ENCODE measurements at places on chromosomes 7 and 10.
A peak's percentile ranks its signal among the peaks of the same experiment; 100 is the strongest.

- no peak for DNase-seq
These were observed 299.0 kb downstream of the TNS3 start for GRCh38 chr7:47282790-47283496.

DNA sequence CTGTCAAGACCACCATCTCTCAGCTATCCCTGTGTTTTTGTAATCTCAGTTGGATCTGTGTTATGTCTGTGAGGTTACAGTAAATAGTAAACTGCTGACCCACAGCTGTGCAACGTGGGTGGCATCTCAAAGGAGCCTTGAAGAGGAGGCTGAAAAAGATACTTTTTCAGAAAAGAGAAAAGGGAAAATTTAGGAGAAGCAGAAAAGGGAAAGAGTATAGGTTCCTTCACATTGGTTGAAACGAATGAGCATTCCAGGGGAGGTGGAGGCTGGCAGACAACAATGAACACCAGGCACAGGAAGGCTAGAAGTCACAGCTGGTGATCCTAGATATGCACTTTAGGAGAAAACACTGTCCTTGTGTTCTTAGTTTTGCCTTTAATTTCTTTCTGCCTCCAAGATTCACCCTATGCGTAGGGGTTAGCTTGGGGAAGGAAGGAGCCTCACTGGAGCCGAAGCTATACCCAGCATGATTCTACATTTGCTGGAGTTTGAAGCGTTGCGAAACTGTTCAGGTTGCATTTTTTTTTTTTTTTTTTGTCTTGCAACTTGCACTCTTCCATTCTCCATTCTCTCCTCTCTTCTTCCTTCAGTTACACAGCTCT, 18.3 kb downstream of the CPED1 start:
- DNase-seq, result no peak

GRCh38 chr10:92696606-92697383, 7.0 kb downstream of the HHEX start:
- DNase-seq, result no peak

DNA sequence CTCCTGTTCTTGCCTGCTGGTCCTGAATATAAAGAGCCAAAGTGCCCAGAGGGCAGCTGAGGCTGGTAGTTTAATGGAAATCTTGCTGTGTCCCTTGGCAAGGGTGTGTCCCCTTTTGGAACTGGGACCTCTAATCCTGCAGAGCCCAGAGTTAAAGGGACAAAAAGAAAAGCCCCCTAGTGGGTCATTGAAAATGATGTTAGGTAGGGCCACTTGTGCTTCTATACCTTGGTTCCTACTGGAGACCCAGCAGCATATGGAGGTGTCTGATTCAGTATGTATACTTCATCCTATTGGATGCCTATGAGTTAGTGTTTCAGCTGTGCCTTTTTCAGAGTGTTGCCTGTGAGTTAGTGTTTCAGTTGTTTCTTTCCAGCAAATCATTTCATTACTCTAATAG, 30.5 kb downstream of the TFAM start:
- no peak for DNase-seq

DNA sequence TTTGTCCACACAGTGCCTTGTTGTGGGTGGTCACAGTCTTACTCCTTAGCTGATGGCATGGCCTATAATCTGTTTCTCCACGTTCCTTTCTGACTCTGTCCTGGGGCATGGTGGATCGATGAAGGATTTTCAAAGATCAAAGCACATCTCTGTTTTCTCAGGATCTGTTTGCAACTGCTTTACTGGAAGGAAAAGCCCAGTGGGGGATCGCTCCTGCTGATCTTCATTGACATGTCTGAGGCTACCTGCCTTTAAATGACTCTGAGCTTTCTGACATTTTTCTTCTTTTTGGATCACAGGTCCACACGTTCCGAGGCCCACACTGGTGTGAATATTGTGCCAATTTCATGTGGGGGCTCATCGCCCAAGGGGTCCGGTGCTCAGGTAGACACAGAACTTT, 68.0 kb upstream of the PRR15 start:
- no peak for DNase-seq

- DNase-seq, result no peak
These were observed 25.0 kb upstream of the GTPBP4 start for GRCh38 chr10:963186-963585.

DNA sequence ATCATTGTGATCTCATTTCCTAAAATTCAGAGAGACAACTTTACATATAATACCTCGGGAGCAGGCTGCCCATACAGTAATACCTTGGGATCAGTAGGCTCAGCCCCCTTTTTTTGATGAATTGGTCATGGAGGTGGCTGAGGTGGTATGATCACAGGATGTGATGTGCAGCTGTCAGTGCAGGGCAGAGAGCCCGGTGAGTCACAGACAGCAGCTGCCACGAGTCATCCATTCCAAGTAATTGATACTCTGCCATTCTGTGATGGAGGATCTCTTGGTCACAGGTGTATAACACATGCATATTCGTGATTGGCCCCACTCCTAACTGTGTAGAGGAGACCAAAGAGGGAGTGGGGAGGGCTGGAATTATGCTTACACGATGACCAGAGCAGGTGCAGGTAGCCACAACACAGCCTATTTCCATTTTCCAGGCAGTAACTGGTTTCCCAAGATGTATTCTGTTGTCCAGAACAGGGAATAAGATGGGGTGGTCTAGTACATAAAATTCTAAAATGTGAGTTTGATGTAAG, 14.1 kb downstream of the NRCAM start:
- DNase-seq, result peak; percentile 66

DNA sequence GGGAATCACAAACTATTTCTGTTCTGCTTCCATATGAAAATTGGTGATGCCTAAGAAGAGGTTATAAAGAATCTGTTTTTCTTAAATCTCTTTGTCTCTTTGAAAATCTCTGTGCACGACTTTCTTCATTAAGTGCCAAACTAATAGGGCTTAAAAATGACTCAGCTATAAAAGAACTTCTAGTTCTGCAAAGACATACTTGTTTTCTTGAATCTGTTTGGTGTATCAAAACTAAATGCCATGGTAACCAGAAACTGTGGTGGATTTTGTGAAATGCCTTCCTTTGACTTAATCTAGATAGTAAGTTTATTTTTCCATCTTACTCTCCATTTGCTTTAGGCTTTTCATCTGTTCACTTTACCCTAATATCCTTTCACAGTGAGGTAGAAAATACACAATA, 417.8 kb downstream of the PARD3 start:
- DNase-seq, result no peak

DNA sequence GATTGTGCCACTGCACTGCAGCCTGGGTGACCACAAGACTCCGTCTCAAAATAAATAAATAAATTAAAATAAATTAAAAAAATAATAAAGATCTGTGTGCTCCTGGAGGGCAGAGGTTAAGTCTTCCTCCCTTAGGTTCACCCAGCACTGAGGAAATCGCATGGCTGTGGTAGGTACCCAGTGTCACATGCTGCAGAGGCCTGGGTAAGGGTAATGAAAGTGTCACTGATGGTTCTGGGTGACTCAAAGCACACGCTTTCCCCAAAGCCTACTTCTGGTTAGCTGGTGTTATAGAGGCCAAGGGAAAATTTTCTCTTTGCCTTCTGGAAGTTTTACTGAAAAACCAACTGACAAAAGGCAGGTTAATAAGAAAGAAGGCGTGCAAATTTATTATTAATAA, 88.8 kb upstream of the ITGB1 start:
- no peak for DNase-seq

GRCh38 chr7:149884016-149884415, 10.2 kb downstream of the ATP6V0E2 start:
- no peak for DNase-seq

DNA sequence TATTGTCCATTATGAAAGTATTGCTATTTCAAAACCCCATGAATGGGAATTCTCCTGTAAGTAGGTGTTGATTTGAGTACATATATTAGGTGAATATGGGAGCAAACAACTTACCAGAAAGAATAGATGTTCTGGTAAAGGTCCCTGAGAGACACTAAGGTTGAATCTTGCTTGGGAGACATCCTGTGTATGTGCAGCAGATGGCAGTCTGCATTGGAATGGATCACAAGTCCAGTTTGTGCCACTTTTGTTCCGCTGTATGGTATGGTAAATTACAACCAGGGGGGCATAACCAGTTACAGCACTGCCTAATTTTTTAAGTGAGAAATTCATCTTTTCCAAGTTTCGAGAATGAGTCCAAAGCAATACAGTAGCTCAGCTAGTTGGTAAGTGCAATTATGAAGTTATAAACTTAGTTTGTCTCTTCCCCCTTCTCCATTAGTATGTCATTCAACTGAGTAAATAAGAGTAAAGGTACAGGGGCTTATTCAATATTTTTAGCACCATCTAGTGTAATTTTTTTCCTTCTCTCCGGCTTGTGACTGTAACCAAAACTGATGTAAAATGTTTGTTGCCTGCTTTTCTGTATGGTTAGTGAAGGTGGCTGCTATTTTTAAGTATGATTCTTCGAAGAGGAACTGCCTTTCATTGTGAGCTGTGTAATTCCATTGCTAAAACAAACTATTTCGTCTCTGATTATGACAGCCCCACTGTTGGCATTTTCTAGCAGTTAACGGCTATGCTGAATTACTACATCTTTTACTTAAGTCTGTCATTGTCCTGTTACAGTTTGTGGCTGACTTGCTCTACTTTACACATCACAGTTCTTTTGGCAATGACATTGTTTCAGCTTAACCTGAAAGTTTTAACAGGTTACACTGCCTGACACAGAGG, 2.8 kb downstream of the MCU start:
- peak; percentile 38 for DNase-seq

- no peak for DNase-seq
These were observed 90.5 kb downstream of the VSTM2A start for GRCh38 chr7:54632696-54633095.

DNA sequence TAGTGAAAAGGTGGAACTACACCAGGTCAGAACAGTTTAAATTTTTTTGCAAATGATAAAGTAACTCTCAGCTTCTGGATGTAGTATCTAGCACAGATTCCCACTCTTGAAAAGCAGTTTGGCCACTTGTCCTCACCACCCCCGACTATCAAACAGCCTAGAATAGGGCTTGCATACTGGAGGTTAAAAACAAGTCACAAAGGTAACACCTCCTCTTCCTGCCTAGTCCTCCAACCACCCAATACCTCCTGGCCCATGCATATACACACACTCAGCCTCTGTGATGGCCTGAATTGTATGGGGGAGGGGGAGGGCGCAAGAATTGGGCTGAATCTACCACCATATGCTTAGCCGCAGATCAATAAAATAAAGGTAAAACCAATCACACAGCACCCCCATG, 5.7 kb downstream of the SKAP2 start:
- DNase-seq, result no peak

DNA sequence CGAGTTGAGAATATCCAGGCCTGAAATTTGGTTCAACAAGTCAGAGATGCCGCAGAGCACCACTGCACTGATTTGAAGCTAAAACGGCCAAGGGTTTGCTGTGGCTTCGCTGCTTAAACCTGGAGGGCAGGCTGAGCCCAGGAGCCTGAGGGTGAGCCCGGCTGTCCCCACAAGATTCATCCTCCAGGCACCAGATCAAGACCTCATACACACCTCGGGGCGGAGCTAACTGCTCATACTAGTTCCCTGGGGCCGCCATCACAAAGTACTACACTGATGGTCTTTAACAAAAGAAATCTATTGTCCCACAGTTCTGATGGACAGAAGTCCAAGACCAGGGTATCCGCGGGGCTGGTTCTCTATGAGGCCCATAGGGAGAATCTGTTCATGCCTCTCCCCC, 16.9 kb upstream of the TRIM56 start:
- no peak for DNase-seq

GRCh38 chr7:31256506-31256905, 84.0 kb downstream of the NEUROD6 start:
- DNase-seq, result no peak

DNA sequence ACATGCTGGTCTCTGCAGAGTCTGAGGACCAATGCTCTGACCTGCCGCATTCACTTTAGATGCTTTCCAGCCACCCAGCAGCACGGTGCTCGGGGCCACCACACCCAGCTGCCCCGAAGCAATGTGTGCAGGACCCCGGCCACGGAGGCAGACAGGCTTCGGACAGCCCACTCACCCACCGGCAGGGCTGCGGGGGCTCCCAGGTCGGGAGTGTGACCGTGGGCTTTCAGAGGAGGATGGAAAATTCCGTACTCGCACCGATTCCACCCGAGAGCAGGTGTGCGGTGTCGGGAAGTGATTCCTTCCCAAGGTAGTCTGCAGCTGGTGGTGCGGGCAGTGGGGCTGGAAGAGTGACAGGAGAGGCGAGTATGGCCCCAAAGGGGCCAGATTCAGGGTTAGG, 190.9 kb downstream of the DNAJB6 start:
- no peak for DNase-seq

- DNase-seq, result no peak
These were observed 361.2 kb downstream of the NRG3 start for GRCh38 chr10:82236084-82236731.

DNA sequence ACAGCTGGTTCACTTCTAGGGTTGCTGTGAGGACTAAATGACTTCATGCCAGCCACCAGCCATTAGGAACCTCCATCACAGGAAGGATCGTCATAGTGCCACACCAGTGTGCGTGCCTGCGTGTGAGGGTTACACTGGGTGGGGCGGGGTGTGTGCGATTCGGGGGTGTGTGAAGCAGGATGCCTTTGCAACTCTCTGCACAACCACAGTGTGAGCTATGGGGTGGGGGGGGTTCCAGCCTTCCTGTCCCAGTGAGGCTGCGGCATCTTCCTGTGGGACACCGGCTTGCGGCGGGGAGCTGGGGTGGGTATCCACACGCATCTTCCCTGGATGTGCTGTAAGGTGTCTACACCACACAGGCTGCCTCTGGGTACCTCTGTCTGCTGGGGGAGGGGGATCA, 6.9 kb upstream of the ELFN1 start:
- DNase-seq, result no peak

GRCh38 chr10:110414548-110415309, 83.0 kb upstream of the DUSP5 start:
- peak; percentile 96 for DNase-seq

- DNase-seq, result peak; percentile 33
These were observed 162.0 kb downstream of the MAGI2 start for GRCh38 chr7:79291498-79291865.

- DNase-seq, result no peak
These were observed 776.4 kb downstream of the TYW1 start for GRCh38 chr7:67773081-67773480.

DNA sequence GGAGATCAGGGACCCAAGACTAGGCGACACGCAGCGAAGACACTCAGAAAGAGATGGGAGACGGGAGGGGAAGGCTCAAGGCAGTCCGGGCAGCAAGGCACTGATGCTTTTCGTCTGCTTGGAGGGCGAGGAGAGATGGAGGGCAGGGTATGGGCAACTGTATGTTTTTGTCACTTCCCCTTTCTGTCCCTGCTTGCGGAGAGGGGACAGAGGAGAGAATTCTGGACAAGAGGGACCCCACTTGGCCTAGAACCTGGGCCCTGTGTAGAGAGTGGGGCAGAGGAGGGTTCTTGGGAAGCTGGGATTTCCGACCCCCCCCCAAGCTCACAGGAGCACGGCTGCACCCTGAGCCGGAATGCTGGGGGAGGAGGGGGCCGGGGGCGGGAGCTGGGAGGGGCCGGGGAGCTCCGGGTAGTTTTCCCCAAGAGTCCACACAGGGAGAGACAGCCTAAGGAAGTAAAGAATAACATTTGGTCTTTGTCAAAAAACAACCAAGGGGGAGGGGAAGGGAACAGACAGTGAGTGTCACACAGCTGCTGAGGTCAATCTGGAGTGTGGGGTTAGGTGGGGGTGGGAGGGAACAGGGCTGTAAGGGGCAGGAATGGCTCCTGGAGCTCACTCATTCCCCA, 1.8 kb downstream of the LRCH4 start:
- no peak for DNase-seq

Data from PC-3 (cell line).